Stimulated activated effector memory CD8-positive, alpha-beta T cell treated with anti-CD3 and anti-CD28 coated beads, Interleukin-12 subunit alpha, Interleukin-12 subunit beta, amount 100 ng/mL, for 72 hours (primary cell): ENCODE measurements at places on chromosomes 4 and X.

GRCh38 chr4:181312066-181312465, 931.1 kb upstream of the TENM3 start:
- DNase-seq = no peak

DNA sequence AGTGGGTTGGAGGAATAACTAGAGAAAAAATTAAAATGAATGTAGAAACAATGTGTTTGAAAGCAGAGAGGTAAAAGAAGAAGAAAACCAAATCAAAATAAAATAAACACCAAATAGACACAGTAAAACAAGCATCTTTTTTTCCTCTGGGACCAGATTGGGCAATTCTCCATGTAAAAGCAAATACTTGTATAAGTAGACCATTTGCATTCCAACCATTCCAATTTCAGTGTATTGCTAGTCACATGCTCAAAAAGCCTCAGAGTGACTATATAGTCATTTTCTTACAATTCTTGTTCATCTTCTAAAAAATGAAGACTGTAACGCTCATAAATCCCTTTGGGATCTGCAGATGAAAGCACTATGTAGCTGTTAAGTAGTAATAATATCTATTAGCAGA, 969.5 kb downstream of the PCDH18 start:
- DNase-seq = no peak

- DNase-seq = peak; percentile 49
Measured at GRCh38 chrX:37846934-37847732, at the start of gene DYNLT3. Gene DYNLT3 (minus strand): TSS chrX:37847571. CDS start chrX:37847510, 61 bp downstream.

DNA sequence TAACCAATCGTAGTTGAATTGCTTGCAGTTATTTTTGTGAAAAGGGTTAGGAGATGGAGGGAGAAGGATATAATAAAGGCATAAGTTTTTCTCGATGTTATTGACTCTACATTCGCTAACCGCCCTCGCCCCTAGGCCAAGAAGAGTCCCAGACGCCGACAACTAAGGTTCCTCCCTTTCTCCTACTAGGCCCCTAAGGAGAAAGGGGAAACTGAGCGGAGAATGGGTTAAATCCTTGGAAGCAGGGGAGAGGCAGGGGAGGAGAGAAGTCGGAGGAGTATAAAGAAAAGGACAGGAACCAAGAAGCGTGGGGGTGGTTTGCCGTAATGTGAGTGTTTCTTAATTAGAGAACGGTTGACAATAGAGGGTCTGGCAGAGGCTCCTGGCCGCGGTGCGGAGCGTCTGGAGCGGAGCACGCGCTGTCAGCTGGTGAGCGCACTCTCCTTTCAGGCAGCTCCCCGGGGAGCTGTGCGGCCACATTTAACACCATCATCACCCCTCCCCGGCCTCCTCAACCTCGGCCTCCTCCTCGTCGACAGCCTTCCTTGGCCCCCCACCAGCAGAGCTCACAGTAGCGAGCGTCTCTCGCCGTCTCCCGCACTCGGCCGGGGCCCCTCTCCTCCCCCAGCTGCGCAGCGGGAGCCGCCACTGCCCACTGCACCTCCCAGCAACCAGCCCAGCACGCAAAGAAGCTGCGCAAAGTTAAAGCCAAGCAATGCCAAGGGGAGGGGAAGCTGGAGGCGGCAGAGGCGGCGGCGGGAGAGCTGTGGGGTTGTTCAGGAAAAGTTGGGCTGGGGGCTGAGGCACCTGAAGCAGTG, 5.9 kb downstream of the ATOH1 start:
- no peak for DNase-seq

- DNase-seq = no peak
Measured at GRCh38 chr4:6378493-6379445, 93.6 kb downstream of the PPP2R2C start.

GRCh38 chr4:67198727-67199126, 346.6 kb downstream of the CENPC start:
- no peak for DNase-seq

DNA sequence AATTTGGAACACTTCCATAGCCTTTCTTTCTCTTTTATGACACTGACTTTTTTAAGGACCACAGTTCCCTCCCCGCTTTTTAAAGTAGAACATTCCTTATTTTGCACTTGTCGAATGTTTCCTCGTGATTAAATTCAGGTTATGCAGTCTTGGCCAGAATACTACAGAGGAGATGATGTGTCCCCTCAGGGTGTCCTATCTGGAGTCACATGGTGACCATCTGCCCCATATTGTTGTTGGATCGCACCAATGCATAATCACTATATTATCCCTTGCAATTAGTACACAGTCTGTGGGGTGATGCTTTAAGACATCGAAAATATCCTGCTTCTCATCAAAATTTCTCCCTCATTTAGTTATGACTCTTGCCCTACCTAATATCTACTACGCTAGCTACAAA, 27.4 kb downstream of the WDFY3 start:
- DNase-seq = no peak

DNA sequence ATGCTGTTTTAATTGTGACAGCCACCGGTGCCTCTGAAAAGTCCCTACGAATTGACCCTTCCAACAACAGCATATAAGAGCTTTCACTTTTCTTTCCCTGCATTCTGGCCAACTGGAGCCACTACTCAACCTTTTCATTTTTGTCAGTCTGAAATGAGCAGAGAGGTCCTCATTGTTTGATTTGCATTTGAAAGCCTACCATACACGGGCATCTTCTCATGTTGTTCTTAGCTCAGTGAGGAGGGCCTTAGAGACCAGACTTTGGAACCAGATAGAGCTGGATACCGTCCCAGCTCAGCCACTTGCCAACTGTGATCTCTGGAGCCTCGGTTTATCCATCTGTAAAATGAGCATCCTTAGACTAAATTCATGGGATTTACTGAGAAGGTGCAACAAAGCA, 16.9 kb upstream of the TMSB4X start:
- no peak for DNase-seq

- no peak for DNase-seq
Measured at GRCh38 chr4:90503677-90504076, 376.5 kb downstream of the CCSER1 start.

DNA sequence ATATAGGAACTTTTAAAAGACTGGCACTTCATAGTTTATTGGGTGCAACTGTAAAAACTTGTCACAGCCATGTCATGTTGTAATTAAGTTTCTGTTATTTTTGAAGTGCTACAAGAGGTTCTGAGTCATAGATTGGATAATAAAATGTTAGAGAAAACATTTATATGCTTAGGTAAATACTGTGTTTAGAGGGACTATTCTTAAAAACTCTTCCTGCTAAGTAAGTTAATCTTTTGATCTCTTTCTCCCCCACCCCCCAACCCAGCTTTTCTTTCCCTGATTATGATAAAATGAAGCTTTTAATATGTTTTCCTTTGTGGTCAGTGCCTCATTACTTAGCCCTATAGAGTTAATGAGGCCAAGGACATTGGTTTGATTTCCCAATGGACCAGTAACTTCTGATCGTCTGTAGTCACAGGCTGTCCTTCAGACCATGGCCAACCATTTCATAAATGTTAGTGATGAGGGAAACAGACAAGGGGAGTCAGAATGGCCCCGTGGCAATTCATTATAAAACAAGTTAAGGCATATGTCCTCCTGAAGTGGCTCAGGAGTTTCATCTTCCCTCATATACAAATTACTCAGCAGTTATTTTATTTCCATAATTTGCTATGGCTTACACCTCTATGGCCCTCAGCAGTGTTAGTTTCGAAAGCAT, 3.9 kb upstream of the PDLIM5 start:
- DNase-seq = no peak

DNA sequence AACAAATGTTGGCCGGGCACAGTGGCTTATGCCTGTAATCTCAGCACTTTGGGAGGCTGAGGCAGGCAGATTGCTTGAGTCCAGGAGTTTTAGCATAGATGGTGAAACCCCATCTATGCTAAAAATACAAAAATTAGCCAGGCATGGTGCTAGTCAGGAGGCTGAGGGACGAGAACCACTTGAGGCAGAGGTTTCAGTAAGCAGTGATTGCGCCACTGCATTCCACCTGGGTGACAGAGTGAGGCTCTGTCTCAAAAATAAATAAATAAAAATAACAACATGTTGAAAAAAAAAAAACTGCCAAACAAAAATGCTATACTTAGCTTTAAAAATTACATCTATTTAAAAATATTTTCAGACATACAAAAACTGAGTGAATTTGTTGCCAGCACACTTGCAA, 374.2 kb upstream of the SMIM31 start:
- no peak for DNase-seq

DNA sequence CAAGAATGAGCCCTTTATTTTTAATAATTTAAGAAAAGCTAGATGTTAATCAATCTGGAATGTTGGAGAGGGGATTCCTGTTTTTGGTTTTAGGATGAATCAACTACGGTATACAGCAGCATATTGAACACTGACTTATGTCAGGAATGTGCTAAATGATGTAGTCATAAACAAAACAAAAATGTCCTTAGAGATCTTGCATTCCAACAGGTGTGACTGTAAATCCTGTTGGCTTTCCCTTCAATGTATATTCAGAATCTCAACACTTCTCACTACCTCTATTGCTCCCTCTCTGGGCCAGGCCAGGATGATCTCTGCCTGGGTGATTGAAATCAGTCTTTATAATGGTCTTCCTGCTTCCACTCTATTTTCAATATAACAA, 37.8 kb upstream of the BDH2 start:
- no peak for DNase-seq

DNA sequence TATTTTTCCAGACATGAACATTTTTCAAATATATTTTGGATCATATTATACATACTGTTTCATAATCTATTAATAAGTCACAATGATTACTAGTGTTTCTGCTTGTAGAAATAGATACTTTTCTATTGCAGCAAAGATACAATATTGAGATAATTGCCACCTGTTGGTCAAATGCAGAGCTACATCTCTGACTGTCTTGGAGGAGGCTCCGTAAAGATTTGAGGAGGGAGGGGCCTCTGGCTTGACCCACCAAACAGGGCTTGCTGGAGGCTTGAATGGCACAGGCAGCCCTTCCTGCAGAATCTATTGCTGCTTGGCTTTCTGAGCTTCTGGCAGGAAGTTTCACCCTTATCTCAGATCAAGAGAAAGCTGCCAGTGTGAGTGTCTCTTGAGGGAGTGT, 99.3 kb upstream of the ARMCX2 start:
- no peak for DNase-seq

GRCh38 chrX:129876771-129877305, 29.1 kb upstream of the UTP14A start:
- no peak for DNase-seq

GRCh38 chr4:128353791-128354190, 66.2 kb upstream of the PGRMC2 start:
- DNase-seq = no peak

GRCh38 chr4:182955411-182955810, 38.2 kb upstream of the DCTD start:
- no peak for DNase-seq

- DNase-seq = no peak
Measured at GRCh38 chr4:85675076-85676049, 200.4 kb downstream of the ARHGAP24 start.

DNA sequence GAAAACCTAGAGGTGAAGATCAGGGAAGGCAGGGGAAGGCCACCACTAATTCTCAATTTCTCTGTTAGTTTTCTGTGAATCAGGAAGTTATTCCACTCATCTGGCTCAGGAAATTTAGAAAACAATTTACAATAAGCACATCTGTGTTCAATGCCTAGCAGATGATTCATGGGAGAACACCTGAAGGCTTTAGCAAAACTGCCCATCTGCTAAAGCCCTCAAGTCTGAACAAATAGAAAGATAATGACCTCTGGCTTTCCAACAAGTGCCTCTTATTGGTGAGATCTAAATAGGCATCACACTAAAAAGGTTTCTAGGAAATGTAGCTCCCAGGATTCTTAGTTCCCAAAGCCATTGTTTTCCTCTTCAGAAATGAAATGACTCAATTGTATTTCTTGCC, 122.1 kb upstream of the GNPDA2 start:
- DNase-seq = no peak

GRCh38 chr4:55020131-55020530, 105.3 kb downstream of the KDR start:
- no peak for DNase-seq

DNA sequence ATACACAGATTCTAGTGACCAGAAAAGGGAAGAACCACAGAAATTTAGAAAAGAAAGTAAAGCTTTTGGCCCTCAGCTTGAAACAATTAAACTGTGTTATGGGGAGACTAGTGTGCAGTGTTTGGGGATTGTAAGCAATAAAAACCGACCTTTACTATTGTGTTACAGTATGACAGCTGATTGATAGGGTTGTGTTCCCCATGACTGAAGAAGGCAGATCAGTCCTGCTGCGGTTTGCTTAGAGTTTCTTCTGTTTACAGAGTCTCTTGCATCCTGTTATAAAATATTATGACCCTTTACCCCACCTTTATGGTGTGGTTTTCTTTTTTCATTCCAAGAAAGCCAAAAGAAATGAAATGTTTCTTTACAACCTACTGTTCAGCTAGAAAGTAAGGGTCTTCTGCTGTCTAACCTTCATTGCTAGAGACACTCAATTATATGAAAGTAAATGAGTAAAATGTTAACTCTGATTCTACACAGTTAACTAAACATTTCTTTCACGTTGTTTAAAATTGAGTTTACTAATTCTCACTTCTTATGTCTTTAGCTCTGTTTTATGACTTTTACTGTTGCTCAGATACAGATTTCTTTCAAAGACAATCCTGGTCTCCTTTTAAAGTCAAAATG, 18.1 kb downstream of the CHIC1 start:
- no peak for DNase-seq

- no peak for DNase-seq
Measured at GRCh38 chr4:105451346-105451745, 22.5 kb downstream of the PPA2 start.

- no peak for DNase-seq
Measured at GRCh38 chr4:147003956-147004809, 58.5 kb upstream of the TTC29 start.

DNA sequence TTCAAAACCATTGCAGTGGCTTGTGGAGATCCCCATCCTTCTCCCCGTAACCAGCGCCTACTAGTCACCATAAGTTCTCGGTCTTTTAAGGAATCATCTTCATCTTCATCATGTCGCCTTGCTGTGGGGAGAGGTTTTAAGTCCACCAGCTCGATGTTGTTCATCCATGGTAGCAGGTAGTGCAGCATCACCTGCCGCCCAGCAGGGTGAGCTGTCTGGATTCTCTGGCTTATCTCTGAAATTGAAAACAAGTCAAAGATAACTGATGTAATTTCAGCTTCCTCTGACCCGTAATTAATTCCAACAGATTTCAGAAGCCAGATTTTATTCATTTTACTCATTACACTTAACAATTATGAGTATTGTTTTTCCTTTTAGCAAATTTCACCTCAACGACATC, 67.4 kb downstream of the ZAR1 start:
- no peak for DNase-seq
